ENCODE measurements at places on chromosomes 12 and 14. TPM values are rescaled to one million over a fixed set of nuclear protein-coding genes. Genes with fewer than 3 reads are reported as not detected.

The KRT82 gene
- not detected for total RNA-seq

GRCh38 chr12:104290855-104291254 lies 12.7 kb upstream of the EID3 start:
- peak overlapping the region; percentile 99 for H3K27ac ChIP-seq
- no peaks in the 10 kb centered on the region for H3K27me3 ChIP-seq
- H3K4me1 ChIP-seq = peaks cover 18% of the 10 kb centered on the region
- DNase-seq = peak; percentile 31

- H3K36me3 ChIP-seq = peaks cover 11% of the 10 kb centered on the region
- H3K4me3 ChIP-seq = no peak overlapping the region
- DNase-seq = no peak
Observed at GRCh38 chr12:122875590-122876220, 20.2 kb downstream of the VPS37B start.

DNA sequence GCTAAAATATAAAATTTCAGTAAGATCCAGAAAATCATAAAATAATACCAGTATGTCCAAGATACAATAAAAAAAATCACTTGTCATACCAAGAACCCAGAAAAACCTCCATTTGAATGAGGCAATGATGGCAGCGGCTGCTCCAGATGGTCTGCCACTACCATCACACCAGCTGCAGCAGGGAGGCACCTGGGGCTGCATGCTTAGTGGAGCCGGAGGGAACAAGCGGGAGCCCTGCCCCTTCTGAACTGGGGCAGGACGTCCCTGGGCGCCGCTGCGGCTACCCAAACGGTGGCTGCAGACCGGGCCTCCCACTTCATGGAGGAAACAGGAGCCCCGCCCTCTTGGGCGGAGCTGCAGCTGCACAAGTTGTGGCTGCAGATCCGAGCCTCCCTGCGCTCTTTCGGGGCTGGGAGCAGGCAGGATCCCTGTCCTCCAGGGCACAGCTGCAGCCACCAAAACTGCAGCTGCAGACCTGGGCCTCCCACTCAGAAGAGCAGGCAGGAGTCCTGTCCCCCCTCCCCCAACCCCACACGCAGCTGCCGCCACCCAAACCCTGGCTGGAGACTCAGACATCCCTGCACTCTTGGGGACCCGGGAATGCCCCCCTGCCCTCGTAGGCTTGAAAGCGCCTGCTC lies 36.1 kb upstream of the OR5AU1 start:
- no peaks in the 10 kb centered on the region for H3K36me3 ChIP-seq
- no peak overlapping the region for H3K27ac ChIP-seq
- no peaks in the 10 kb centered on the region for H3K4me1 ChIP-seq
- H3K4me3 ChIP-seq = no peak overlapping the region

DNA sequence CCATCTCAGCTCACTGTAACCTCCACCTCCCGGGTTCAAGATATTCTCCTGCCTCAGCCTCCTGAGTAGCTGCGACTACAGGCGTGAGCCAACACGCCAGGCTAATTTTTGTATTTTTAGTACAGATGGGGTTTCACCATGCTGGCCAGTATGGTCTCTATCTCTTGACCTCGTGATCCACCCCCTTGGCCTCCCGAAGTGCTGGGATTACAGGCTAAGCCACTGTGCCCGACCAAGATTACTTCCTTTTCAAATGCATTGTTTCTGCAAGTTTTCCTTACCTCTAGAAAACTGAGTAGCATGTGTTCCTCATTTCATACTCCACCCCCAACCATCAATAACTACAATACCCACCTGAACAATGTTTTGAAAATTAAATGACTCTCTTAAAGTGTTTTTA lies 13.1 kb downstream of the ARF6 start:
- H3K27ac ChIP-seq = no peak overlapping the region
- no peaks in the 10 kb centered on the region for H3K27me3 ChIP-seq
- no peaks in the 10 kb centered on the region for H3K36me3 ChIP-seq
- no peak for DNase-seq

- no peaks in the 10 kb centered on the region for H3K36me3 ChIP-seq
- H3K27ac ChIP-seq = no peak overlapping the region
- no peak overlapping the region for H3K4me3 ChIP-seq
- no peaks in the 10 kb centered on the region for H3K27me3 ChIP-seq
- H3K4me1 ChIP-seq = peaks cover 22% of the 10 kb centered on the region
Observed at GRCh38 chr14:103523575-103523954, 935 bp upstream of the CKB start.

- no peaks in the 10 kb centered on the region for H3K27me3 ChIP-seq
- H3K4me3 ChIP-seq = no peak overlapping the region
- peaks cover 6% of the 10 kb centered on the region for H3K4me1 ChIP-seq
- no peak for DNase-seq
- no peaks in the 10 kb centered on the region for H3K36me3 ChIP-seq
Observed at GRCh38 chr12:52351196-52352059, 15.9 kb downstream of the KRT85 start.

DNA sequence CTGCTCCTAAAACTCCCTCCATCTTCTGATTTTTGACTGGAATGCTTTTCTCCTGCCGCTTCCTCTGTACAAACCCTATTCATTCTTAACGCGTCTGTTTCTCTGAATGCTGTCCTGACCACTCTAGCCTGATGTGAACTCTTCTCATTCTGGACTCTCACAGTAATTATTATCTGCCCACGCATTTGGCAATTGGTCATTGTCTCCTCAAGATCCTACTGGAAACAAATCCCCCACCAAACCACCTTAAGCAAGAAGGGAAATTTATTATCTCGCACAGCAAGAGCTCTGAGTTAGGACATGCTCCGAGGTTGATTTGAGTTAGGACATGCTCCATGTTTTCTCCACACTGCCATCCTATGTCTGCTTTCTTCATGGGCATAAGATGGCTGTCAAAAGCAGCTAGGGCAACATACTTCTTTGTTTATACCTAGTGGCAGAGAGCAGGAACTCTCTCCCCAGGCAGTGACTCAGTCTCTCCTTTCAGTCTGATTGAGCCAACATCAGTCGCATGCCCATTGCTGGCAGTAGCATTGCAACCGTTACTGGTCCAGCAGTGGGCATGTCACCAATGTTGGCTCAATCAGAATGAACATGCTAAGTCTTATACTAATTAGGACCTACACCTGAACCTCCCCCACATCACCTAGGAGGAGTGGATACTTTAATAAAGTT lies 102.2 kb downstream of the SSPN start:
- DNase-seq = no peak
- no peak overlapping the region for H3K4me3 ChIP-seq
- H3K27ac ChIP-seq = no peak overlapping the region
- H3K4me1 ChIP-seq = peaks cover 28% of the 10 kb centered on the region
- no peaks in the 10 kb centered on the region for H3K36me3 ChIP-seq

DNA sequence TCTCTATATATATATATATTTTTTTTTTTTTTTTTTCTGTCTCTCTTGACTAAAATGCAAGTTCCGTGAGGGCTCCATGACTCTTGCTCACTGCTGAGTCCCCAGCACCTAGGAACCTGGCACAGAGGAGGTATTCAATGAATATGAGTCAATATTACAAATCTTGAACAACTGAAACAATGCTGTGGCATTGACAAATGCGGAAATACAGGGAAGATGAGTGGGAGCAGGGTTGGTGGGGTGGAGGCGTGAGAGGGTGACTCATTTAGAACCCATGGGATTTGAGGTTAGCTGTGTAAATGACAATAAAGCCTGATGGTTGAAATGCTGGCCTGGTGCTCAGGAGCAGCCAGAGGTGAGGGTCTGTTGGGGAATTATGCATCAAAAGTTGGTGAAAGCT lies 121.7 kb upstream of the FUT8 start:
- no peaks in the 10 kb centered on the region for H3K27me3 ChIP-seq
- no peak overlapping the region for H3K4me3 ChIP-seq
- peak overlapping the region; percentile 94 for H3K27ac ChIP-seq

DNA sequence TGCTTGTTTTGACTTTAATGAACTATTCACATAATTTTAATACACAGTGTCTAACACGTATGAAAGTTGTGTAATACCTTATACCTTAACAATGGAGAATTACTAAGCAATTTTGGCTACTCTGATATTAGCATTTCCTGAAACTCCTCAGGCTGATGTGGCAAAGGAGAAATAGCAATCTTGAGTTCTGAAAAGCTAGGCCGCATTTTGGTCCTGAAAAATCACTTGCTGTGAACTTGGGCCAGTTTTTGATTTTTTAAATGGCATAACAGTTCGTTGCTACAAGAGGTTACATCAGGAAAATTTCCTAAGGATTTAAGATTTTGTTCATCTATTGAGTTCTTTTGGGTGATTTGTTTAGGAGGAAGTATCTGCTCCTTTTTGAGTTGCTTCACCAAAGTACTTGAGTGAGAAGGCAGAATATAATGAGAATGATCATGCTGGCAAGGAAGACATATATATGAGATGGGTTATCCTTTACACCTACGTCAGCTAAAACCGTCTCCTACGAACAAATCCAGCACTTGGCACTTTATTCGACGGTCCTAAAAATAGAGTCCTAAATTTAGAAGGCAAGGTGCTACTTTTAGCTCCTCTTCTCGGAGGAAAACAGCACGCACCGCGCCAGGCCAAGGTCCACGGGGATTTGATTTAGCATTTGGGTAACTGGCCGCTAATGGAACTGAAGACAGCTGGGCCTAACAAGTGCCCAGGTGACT lies 32.2 kb downstream of the MIA2 start:
- H3K27ac ChIP-seq = peak overlapping the region; percentile 92
- peaks cover 21% of the 10 kb centered on the region for H3K4me1 ChIP-seq
- peak overlapping the region; percentile 84 for H3K4me3 ChIP-seq
- no peak for DNase-seq
- H3K36me3 ChIP-seq = no peaks in the 10 kb centered on the region
- H3K27me3 ChIP-seq = no peaks in the 10 kb centered on the region

Measured in PC-9 (cell line).